Activated CD8-positive, alpha-beta memory T cell treated with anti-CD3 and anti-CD28 coated beads for 1 hour (primary cell): ENCODE measurements at places on chromosomes 7 and 10.

GRCh38 chr7:76509931-76510877, at the start of gene UPK3B:
Gene UPK3B, plus strand, starts transcription at chr7:76510552. Its CDS starts 101 bp downstream, at chr7:76510653.
- DNase-seq, result no peak

DNA sequence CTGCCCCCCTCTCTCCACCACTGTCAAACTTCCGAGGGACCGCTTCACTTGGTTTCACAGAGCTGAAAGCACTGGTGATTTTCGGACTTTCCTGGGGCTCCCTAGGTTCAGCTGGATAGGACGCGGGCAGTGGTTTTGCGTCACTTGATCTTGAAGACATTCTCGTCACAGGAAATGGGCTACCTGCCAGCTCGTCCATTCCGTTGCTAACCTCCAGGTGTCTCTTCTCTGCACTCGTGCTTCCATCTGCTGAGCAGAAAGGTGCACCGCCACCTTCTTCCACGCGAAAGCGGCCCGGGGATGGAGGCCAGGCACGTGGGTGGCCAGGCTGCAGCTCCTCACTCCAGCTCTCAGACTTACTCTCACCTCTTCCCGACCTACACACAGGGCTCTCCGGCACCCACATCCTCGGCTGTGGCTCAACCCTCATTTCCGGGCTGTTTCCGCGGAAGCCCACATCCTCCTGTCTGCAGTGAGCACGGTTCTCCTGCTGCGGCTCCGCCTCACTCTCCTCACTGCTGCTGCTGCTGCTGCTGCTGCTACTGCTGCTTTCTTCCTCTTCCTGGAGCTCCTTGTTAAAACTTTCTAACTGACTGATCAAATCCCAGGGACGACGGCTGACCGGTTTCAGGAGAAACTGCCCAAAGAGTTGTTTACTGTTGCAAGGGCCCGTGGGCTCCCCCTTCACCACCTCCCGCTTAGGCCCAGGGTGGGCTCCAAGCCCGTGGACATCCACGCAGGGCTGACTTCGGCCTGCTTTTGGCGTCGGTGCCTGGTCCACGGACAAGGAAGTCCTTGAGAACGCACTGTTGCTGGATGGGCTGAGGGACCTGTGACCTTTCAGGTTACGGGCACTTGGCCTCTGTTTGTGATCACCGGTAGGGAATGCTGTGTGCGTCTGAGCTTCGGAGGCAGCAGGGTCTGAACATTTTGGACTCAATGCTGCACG, 32.1 kb downstream of the JCAD start:
- DNase-seq, result peak; percentile 59

DNA sequence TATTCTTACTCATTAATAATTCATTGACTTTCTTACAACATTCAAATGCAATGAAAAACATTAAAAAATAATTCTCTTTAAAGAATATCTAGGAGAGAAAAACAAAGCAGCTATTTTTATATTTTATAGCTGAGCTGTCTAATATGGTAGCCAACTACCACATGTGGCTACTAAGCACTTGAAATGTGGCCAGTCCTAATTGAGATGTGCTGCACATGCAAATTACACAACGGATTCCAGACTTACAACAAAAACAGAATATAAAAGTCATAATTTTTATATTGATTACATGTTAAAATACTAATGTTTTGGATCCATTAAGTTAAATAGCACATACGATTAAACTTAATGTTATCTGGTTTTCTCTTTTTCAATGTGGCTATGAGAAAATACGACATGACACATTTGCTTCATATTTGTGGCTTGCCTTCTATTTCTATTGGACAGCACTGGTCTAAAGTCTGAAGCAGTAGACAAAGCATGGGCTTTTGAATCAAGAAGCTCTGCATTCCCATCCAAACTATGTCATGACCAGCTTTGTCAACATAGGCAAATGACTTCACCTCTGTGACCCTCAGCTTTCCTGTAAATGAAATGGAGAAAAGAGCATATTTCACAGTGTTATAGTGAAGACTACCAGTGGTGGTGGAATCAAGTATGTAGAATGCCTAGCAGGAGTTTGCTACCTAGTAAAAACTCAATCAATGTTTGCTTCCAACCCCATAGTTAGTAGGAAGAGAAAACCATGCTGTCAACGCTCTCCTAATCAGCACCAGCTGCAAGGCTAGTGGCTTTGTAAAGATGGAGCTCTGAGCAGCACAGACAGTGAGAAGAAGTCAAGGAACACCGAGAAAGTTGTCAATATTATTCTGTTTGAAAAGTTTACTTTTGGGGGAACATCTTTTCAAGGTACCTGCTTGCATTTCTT, 37.1 kb upstream of the GDF10 start:
- DNase-seq, result no peak

DNA sequence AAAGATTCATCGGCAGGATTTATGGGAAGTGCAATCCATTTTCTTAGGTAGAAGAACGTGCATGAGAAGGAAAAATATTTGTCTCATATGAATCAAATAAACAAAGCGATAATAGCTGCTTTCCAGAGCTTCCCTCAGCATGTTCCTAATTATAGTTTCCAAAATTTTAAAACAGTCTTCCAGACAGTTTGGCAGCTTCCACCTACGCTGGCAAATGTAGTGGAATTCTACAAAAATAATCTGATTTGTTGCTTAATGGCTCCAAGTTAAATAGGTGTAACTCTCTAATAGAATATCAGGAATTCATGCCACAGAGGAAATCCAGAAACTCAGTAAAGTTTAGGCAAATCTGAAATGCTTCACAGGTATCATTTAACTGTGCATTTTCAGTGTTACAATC, 23.3 kb upstream of the AGBL3 start:
- no peak for DNase-seq

DNA sequence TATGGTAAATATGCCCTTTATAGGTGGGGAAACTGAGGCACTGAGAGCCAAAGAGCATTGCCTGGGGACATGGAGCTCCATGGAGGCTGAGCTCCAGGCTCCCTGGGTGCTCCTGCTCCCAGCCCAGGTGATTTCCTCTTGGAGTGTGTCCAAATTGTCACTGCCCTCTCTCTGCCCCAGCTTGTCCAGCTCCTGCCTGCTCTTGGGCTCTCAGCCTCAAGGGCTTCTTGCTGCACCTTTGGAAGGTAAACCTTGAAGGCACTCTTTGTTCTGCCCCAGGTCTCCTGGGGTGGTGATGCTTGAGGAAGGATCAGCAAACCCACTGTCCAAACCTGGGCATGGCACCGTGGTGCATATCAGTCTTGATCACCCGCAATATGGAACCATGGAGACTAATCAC, 166.1 kb downstream of the RPS24 start:
- DNase-seq, result no peak
